NCI-H2107 (cell line): ENCODE measurements at places on chromosomes 3 and 15.

DNA sequence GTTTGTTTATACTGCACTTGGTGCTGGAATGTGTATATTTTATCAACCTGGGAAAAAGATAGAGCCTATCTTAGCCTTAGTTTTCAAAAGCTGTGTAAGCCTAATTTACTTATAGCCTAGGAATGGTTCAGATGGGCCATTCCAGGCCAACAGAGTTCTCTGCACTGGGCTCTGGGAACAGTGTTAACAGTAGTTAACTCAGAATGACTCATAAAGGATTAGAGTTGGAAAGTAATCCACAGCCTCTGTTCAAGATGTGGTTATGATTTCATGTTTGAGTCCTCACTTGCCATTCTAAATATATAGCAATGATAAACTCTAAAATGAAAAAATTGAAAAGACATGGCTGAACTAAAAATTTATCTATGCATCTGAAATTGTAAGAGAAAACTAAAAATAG, 22.6 kb upstream of the PEX5L start:
- DNase-seq: no peak

DNA sequence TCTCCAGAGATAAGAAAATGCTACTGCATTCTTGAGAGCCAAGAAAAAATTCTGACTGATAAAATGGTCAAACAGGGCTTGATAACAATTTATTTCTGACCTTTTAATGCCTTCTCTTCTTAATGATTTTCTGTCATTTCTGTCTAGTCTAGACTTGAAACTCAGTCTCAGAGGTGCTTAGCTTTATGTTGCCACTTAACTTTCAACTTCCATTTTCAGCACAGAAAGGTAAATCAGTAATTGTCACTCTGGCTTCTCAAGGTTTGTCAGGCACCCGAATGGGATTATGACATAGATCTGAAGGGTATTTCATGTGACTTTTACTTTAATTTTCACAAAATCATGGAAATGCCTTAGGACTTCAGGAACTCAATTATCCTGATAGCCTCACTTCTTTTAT, 155.4 kb upstream of the GBE1 start:
- no peak for DNase-seq

DNA sequence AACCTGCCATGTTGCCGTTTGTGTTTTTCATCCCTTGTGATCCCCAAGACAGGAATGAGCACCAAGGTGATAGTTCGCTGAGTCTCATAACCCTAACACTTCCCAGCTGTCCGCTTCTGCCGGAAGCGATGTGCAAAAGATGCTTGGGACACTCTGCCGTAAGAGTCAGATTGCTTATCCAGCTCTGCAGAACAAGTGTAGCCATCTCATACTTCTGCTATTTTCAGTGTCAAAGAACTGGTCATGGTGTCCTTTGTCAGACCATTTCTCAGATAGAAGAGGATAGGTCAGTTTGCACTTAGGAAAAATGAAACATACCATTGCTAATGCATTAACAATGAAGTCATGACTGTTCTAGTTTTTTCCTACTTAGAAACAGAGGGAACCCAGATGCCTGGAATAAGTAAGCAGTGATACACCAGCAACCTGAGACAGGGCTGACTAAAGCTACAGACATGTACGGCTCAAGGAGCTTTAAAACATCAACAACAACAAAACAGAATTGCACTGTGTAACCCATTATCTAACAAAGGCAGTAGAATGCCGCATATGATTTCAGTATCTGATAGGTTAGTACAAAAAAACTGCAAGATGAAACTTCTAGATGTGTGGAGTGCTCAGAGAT, 134.0 kb upstream of the IL12A start:
- peak; percentile 43 for DNase-seq

DNA sequence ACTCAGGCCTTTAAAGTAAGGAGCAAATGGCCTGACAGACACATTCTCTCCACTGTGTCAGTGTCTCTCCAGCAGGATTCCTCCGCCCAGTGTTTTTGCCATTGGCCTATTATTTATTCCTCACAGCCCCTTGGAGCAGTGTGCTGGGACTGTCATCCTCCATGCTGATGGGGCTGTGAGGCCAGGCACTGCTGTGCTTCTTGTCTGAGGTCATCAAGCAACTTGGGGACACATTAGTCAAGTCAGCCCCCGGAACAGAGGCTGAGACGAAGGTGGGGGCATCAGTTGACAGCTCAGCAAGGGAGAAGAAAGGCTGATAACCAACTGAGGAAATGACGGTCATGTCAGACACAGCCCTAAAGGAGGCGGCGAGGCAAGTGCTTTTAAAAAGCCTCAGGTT, 67.4 kb downstream of the XXYLT1 start:
- no peak for DNase-seq

GRCh38 chr3:150503402-150504099, 42.7 kb downstream of the SERP1 start:
- no peak for DNase-seq

GRCh38 chr15:65413760-65414144, 9.0 kb downstream of the IGDCC4 start:
- no peak for DNase-seq

- DNase-seq: peak; percentile 29
Observed at GRCh38 chr3:181739628-181740027, 27.9 kb downstream of the SOX2 start.

- DNase-seq: no peak
Observed at GRCh38 chr3:127044996-127045395, 62.1 kb downstream of the PLXNA1 start.

DNA sequence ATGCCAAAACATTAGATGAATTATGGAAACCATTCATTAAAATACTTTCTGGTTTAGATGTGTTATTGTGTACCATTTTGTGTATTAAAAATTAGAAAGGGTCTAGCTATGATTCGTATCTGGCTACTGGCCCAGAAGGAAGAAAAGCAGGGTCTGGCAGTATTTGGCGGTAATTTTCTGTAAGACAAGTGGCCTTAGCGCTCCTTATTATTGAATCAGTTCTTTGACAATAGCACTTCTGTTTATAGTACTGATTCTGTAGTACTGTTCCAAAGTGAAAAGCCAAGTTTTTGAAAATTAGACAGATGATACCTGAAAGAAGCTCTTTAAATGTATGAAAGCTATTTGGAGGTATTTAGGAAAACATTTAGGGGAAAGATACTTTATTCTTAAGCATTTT, 10.2 kb downstream of the GLCE start:
- DNase-seq: no peak

DNA sequence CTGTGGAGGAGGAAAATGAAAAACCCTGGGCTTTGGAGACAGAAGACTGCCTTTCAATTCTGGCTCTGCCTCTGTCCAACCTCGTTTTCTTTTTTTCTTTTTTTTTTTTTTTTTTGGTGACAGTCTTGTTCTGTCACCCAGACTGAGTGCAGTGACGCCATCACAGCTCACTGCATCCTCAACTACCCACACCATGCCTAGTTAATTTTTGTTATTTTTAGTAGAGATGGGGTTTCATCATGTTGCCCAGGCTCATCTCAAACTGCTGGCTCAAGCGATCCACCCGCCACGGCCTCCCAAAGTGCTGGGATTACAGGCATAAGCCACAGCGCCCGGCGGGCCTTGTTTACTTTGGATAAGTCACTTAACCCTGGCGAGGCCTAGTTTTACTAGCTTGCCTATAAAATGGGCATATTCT, 66.3 kb upstream of the SLC25A26 start:
- no peak for DNase-seq

GRCh38 chr3:64360280-64360679, 135.0 kb upstream of the PRICKLE2 start:
- DNase-seq: no peak

GRCh38 chr3:132210476-132211346, 106.5 kb upstream of the ACP3 start:
- DNase-seq: peak; percentile 24

GRCh38 chr3:5191555-5192304, 4.2 kb downstream of the EDEM1 start:
- no peak for DNase-seq

GRCh38 chr3:71503525-71504249, 79.8 kb downstream of the FOXP1 start:
- DNase-seq: no peak

DNA sequence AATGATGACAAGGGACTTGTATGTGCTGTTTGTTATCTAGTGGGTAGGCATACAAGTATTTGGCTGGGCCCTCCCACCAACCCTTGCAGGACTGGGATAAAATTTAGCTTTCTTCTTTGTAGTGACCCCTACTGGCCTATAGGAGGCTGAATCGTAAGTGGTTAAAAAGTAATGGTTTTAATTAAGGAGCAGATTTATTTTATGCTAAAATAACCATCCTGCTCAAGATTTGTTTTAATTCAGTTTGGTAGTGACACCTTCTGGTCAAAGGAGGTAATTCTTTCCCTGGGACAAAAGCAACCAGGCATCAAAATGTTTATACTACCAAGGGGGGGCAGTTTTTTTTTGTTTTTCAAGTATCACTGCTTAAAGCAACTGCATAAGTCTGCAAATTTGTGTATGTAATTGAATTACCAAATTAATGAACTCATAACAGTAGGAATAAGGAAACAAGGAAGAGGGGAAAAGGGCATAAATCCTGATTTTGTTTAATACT, 70.7 kb downstream of the TOP2B start:
- no peak for DNase-seq
